Right kidney (tissue), 9 donors: ENCODE measurements at places on chromosomes 6 and 20.

DNA sequence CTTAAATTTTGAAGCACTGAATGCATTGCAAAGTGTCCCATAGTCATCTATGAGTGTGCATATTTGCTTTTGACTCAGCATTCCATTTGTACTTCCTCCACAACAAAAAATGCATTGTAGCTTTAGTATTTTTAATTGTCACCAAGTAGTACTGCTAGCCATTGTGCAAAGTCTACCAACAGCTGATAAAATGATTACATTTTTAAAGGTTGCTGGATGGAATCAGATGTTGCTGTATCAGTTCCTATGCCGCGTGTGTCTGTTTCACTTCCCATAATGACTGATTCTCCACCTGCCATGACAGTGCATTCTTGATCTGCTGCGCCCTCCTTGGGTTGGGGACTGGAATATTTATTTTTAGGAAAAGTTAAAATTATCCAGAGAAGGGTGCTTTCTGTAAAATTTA is 41.2 kb downstream of the SLX4IP start:
- DNase-seq = no peak

- no peak for DNase-seq
These were observed 441.4 kb upstream of the SULF2 start for GRCh38 chr20:48226642-48227041.

DNA sequence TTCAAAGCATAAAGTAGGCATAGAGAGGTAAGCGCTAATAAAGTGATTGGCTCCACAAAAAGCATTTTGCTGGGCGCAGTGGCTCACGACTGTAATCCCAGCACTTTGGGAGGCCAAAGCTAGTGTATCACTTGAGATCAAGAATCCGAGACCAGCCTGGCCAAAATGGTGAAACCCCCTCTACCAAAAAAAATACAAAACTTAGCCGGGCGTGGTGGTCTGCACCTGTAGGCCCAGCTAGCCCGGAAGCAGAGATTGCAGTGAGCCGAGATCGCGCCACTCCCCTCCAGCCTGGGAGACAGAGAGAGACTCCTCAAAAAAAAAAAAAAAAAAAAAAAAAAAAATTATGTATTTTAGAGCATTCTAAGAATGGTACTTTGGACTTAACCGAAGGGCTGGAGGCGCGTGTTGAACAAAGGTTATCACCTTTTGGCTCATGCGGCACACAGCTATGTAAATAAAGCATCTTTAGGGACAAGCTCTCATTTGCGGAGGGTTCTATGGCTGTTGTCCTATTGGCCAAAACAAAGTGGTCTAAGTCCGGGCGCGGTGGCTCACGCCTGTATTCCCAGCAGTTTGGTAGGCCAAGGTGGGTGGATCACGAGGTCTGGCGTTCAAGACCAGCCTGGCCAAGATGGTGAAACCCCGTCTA is 17.4 kb downstream of the HFE start:
- no peak for DNase-seq

- DNase-seq = peak; percentile 33
These were observed 1.9 kb upstream of the TBX18 start for GRCh38 chr6:84766118-84766798.

GRCh38 chr6:11586536-11586935 is 49.0 kb downstream of the TMEM170B start:
- no peak for DNase-seq

DNA sequence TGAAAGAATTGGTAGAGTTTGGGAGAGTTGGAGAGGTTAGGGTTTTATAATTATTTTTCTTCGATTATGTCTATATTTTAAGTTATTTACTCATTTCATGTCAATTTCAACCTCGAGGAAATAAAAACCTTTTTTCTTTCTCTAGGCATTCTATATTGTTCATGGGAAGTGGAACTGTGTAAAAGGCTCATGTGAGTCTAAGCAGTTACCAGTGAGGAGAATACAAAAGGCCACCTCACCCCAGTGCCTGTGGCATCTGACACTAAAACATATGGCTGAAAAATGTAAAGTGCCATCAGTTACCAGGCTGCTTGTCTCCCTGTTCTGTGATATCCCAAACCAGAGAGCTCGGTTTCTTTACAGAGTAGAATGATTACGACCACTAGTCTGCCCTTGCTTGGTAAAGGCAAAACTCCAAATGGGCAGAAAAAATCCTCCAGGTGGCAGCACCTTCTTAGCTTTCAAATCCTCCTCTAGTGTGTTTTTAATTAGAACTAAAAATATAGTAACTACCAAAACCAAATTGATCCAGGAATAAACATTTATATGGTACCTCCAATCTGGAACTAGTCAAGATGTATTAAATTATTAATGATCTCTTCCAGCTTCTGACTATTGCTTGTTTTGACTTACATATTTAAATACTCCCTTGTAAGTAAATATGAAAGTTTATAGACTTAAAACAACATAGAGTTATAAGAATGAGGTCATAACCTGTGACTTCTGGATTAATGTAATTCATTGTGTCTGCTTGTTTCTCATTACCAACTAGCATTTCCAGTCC is 122.6 kb upstream of the MCHR2 start:
- peak; percentile 24 for DNase-seq

GRCh38 chr20:9269280-9269971 is 200.5 kb downstream of the PLCB4 start:
- DNase-seq = no peak

DNA sequence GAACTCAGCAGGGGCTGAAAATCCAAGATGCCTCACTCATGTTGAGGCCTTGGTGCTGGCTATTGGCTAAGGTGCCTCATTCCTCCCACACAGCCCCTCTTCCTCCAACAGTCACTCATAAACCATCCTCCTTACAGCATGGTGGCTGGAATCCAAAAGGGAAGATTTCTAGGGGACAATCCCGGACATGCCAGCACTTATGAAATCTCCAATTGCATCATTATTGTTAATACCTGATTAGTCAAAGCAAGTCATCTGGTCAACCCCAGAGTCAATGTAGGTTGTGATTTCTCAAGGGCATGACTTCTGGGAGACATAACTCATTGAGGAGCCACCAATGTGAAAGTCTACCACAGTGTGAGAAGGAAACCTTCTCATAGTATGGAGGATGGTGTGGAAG is 506.6 kb upstream of the NOX3 start:
- DNase-seq = no peak

GRCh38 chr20:7989379-7989778 is 30.2 kb downstream of the TMX4 start:
- no peak for DNase-seq

DNA sequence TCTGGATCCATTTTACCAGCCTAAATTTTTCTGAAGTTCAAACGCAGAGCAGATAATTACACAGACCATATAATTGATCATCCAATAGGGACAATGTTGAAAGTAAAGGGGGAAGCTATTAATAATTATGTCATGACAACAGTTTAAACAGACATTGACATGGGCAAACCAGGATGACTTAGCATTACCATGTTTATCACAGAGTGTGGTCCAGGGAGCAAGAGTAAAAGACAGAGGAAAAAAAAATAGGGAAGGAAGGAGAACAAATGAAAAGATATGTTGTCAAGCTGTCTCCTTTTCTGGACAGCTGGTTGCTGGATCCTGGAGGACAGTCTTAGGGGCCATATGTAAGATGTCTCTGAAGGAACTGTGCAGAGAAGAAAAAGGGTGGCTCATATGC is 69.4 kb upstream of the FBXL4 start:
- no peak for DNase-seq

DNA sequence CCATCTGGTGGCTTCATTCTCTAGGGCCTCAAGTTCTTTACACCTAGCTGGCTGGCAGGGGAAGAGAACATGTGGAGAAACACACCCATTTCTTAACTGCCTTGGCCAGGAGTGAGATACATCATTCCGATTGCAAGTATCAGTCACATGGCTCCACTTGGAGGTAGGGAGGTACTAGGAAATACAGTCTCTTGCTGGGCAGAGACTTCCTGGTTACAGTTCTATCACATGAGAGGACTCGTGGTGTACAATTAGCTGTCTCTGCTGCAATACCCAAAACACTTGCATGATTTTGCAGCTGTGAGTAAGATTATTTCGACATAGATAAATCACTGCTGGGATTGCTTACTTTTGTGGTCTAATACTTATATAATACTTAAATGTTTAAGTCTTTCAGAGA is 51.1 kb downstream of the GTF2H5 start:
- DNase-seq = no peak

GRCh38 chr6:142878407-142878806 is 66.6 kb downstream of the HIVEP2 start:
- no peak for DNase-seq

- no peak for DNase-seq
These were observed 37.6 kb downstream of the RSPH3 start for GRCh38 chr6:158962371-158962770.

DNA sequence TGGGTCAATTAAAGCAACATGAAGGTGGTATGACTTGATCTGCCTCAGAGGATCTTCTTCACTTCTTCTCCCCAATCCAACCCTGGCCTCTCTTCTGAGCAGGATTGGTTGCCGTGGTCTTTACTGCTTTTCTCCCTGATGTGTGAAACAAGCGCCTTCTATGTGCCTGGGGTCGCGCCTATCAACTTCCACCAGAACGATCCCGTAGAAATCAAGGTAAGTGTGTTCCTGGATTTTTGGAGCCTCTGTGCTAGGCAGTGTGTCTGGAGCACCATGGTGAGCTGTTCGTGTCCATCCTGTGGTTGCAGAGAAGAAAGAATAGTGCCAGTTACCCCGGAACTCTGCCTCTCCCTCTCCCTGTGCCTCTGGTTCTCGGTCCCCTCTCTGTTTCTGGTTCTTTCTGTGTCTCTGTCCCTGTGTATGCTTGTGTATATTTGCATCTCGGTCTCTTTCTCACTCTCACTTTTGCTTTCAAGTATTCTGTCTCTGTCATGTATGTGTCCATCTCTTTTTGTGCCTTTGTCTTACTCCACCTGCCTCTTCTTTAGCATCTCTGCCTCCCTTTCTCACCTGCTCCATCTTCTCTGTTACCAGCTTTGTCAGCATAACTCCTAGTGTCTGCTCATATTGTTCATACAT is 23.5 kb downstream of the TM9SF4 start:
- DNase-seq = no peak

DNA sequence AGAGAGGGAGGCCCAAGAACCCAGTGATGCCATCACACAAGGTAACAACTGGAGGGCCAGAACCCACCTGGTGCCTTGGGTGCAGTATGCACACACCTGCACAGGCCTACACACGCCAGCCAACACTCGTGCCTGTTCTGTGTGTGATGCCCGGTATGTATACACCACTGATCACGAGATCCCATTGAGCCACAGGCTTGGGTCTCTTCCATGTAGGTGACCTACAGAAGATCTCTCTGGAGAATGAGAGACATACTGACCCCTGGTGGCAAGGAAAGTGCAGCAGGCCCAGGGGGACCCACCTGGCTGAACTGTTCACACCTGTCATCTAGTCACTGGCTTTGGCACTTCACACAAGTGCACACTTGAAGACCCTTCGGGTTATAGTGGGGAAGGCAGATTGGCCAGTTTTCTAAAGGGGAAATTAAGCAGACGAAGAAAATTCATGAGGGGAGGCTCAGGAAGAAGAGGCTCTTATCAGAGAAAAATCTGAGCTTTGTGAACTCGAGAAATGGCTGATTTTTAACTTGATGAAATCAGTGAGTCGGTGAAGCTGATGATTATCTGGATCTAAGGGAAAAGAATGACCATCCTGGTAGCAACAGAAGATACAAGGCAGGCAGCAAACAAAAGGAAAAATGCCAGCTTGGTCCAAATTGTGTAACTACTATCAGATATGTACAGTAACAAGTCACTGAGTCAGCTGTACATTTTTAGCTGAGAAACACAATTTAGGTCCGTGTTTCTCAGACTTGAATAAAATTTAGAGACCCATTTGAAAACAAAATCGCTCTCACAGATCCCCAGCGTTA is 69.1 kb upstream of the PBOV1 start:
- DNase-seq = no peak

DNA sequence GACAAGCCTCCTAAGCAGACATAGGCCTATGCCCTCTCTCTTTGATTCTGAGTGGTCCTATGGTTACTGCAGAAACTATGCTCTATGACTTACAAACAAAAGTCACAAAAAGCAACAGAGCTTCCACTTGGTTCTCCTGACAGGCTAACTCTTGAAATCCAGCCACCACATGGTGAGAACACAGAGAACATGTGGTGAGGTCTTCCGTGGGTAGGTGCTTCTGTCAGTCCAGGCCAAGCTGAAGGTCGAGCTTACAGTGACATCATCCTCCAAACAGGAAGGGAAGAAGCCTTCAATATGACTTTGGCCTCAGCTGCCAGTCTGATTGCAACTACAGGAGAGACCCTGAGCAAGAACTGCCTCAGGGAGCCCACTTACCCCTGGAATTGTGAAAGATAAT is 265.5 kb downstream of the TBX18 start:
- no peak for DNase-seq

GRCh38 chr20:35963878-35964277 is 4.5 kb upstream of the CNBD2 start:
- DNase-seq = no peak

GRCh38 chr6:149108038-149108748 is 209.3 kb upstream of the TAB2 start:
- no peak for DNase-seq

DNA sequence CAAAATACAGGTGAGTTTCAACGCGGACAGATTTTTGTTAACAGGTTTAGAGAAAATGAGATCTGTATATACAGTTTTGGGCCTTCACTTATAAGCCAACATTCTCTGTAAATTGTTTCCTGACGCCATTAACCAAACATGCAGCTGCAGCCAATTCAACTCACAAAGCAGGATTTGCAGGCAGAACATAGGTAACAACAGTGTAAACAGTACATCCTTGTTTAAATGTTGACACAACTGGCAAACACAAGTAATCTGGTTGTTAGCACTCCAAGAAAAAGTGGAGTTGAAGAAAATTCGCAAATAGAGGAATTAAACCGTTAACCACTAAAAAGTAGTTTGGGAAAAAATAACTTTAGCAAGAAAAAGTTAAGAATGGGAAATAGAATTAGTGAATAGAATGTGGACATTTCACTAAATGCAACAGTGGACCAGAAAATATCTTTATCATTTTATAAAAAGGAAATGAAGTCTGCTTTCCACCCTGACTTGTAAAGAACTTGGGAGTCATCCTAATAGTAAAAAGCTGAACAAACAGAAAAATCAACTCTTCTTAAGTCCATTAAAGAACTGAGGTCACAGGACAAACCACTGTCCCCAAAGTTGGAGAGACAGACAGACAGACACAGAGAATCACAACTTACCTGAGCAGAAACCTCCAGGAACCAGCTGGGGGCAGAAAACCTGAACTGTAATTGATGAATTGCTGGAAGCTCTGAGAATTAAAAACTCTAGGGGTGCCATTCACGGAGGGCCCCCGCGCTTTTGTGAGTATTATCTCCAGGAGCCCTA is 10.1 kb downstream of the SMIM28 start:
- DNase-seq = no peak

- DNase-seq = peak; percentile 89
These were observed 504 bp downstream of the B4GALT5 start for GRCh38 chr20:49712996-49713752.
